ENCODE measurements at places on chromosomes 6 and 20.

- DNase-seq: no peak
Observed at GRCh38 chr6:19121521-19121920, 715.6 kb upstream of the ID4 start.

DNA sequence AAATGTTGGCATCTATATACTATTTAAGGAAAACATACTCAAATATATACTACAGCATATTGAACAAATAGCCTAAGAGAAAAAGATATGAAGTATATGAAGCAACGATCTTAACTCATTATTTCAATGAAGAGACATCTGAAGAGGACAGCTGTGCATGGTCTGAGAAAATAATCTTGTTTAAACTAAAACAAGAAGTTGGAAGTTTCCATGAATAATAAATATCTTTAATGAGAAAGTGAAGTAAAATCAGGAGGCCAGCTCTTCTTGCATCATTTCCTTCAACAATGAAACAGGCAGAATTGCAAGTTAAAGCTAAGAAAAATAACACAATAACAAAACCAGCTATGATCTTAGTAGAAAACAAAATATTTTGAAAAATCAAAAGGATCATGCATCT, 1265.4 kb upstream of the MAP3K7 start:
- DNase-seq: no peak

- no peak for DNase-seq
Observed at GRCh38 chr20:48002517-48002970, 217.3 kb upstream of the SULF2 start.

DNA sequence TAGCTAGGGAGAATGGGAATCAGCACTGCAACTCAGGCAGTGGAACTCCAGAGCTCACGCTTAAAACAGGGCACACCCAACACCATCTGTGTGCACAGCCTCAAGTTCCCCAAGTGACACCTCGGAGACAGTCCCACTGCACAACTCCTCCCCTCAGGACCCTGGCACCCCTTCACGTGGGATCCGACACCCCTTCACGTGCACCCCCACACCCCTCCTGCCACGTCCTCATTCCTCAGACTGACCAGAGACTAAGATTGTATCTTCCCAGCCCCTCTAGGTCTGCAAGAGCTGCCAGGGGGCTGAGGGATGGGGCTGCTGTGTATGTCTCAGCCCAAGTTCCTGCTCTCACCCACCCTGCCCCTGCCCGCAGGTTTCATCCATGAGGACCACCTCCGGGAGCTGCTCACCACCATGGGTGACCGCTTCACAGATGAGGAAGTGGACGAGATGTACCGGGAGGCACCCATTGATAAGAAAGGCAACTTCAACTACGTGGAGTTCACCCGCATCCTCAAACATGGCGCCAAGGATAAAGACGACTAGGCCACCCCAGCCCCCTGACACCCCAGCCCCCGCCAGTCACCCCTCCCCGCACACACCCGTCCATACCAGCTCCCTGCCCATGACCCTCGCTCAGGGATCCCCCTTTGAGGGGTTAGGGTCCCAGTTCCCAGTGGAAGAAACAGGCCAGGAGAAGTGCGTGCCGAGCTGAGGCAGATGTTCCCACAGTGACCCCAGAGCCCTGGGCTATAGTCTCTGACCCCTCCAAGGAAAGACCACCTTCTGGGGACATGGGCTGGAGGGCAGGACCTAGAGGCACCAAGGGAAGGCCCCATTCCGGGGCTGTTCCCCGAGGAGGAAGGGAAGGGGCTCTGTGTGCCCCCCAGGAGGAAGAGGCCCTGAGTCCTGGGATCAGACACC, 7.6 kb downstream of the MYL9 start:
- no peak for DNase-seq

GRCh38 chr6:152975204-152975915, 7.5 kb downstream of the FBXO5 start:
- DNase-seq: no peak

DNA sequence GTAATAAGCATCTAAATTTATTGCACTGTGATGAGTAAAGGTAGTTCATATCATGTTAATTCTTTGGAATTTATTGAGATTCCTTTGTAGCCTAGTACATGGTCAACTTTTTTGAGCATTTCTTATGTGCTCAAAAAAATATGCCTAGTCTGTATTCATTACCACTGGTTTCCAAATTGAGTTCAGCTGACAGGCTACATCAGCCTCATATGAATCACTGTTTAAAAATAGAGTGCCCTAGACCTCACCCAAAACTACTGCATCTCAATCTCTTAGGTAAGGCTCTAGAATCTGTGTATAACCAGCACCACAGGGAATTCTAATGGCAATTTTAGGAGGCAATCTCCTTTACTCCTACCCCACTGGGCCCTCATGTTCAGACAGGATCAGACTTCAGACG, 16.7 kb upstream of the FOXF2 start:
- DNase-seq: no peak
